AG04450 (cell line): ENCODE measurements at places on chromosomes 7 and 10.
A peak's percentile ranks its signal among the peaks of the same experiment; 100 is the strongest.

- DNase-seq: no peak
These were observed 438 bp downstream of the ARID5B start for GRCh38 chr10:61901829-61902444.

GRCh38 chr7:44185729-44186128 is 3.5 kb downstream of the GCK start:
- no peak for DNase-seq

- no peak for DNase-seq
These were observed 20.7 kb downstream of the VSTM4 start for GRCh38 chr10:49094646-49095045.

GRCh38 chr7:317643-318405 is 27.9 kb downstream of the FOXL3 start:
- no peak for DNase-seq

DNA sequence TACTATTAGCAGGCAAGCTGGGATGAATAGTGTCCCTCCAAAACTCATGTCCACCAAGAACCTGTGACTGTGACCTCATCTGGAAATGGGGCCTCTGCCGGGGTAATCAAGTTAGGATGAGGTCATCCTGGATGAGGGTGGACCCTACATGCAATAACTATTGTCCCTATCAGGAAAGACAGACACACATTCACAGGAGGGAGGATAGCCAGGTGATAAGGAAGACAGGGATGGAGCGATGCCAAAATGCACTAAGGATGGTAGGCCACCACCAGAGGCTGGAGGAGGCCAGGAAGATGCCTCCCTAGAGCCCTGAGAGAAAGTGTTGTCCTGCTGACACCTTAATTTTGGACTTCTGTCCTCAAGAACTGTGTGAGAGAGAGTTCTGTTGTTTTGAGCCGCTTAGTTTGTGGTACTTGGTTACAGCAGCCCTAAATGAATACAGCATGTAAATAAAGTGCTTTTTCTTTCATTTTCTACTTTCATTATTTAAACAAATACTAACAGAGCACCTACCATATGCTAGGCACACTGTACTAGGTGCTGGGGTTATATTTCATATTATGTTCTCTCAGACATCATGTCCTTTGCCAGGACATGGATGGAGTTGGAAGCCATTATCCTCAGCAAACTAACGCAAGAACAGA is 111.9 kb downstream of the USP6NL start:
- no peak for DNase-seq

GRCh38 chr10:72012796-72013195 is 48.6 kb downstream of the CHST3 start:
- no peak for DNase-seq

GRCh38 chr7:90613088-90613498 is 17.0 kb downstream of the CDK14 start:
- DNase-seq: no peak

DNA sequence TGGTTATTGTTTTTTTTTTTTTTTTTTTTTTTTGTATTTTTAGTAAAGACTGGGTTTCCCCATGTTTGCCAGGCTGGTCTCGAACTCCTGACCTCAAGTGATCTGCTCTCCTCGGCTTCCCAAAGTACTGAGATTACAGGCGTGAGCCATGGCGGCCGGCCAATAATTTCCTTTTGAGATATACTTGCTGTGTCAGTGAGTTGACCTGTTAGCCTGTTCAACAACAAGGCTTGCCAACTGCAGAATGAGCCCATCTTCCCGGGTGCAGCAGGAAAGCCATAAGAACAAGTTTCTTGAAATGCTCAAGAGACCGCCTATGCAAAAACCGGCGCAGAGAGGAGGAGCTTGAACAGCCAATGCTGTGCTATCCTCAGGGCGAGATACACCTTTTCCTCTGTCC is 112.5 kb downstream of the PRPF18 start:
- DNase-seq: no peak

DNA sequence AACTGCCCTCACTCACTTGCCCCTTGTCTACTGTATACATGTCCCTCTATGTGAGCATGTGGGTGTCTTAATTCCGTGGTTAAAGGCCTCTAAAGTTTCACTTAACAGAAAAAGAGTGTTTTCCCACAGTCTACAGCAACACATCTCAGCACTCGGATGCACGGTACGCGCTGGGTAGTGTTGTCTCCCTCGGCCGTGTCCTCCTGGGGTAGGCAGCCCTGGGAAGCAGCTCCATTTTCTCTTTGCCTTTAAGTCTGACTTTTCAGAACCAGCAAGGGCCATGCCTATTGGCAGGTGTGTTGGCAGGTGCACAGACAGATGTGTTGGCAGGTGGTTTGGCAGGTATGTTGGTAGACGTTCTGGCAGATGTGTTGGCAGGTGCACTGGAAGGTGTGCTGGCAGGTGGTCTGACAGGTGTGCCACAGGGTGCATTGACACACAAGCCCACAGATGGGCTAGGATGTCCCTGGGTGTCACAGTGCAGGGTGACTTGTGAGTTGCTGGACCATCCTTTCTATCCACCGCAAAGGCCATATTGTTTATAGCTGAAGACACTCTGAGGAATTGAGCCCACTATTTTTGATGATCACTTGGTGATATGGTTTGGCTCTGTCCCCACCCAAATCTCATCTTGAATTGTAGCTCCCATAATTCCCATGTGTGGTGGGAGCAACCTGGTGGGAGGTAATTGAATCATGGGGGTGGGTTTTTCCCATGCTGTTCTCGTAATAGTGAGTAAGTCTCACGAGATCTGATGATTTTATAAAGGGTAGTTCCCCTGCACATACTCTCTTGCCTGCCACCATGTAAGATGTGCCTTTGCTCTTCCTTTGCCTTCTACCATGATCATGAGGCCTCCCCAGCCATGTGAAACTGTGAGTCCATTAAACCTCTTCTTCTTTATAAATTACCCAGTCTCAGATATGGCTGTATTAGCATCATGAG is 296.9 kb downstream of the TNS3 start:
- DNase-seq: no peak

GRCh38 chr7:15515252-15515651 is 46.6 kb downstream of the AGMO start:
- no peak for DNase-seq

GRCh38 chr10:48806342-48806741 is 121.7 kb downstream of the WDFY4 start:
- no peak for DNase-seq

- no peak for DNase-seq
These were observed 186.4 kb downstream of the LRRC4 start for GRCh38 chr7:127844707-127845331.

DNA sequence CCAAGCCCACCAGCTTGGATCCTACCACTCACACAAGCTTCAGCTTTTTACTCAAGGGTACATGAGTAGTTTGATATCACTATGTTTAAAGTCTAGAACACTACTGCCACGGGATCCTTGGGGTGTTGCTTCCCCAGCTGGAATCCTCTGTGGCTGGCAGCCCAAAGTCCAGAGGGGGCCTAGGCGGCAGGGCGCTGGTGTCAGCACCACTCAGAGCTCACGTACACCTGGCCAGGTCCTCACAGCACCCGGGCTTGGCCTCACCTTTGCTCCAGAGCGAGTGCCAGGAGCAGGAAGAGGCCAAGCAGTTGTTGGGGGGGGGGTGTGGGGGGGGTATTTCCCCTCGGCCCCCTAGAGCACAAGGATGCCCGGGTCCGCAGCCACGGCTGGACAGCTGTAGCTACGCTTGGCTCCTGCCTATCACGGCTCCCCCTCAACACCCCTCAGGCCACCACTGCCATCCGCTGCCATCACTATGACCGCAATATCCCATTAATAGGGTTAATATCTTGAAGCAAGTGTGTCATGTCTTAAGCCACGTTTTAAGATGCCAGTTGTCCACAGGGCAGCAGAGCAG is 17.0 kb downstream of the ZDHHC6 start:
- no peak for DNase-seq

- DNase-seq: no peak
These were observed 32.1 kb downstream of the BAZ1B start for GRCh38 chr7:73489976-73490375.

GRCh38 chr7:70017357-70017756 is 419.1 kb downstream of the AUTS2 start:
- DNase-seq: no peak

DNA sequence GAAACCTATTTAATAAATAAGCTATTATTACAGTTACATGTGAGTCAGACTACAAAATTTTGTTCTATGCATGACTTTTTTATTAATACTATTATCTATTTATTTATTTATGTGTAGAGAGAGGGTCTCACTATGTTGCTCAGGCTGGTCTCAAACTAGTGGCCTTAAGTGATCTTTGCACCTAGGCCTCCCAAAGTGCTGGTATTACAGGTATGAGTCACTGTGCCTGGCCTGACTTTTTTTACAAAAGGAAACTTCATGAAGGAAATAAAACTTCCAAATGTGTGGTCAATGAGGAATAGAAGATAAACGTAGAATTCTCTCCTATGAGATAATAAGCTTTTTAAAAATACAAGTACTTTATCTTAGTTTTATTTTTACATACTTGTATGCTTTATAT is 19.0 kb downstream of the COL28A1 start:
- DNase-seq: no peak

- DNase-seq: no peak
These were observed 68.9 kb downstream of the C10orf143 start for GRCh38 chr10:130041451-130042371.

- no peak for DNase-seq
These were observed 219.0 kb downstream of the DIP2C start for GRCh38 chr10:470339-471003.

GRCh38 chr10:93410697-93411348 is 71.3 kb downstream of the MYOF start:
- no peak for DNase-seq

DNA sequence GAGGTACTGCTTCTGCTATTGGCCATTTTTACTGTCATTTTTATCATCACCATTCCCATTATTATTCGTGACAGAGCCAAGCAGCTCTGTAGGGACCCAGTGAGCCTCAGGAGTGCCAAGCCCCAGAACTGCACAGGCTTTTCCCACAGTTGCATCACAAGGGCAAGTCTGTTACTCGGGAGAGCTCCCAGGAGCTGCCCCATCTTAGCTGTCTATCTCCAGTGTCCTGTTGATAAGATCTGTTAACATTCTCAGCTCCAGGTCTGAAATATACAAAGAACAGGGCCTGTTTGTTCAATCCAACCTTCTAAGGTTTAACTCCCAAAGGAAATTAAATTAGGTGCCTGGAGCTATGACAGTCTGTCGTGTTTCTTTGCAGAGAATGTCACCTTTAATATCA is 20.2 kb upstream of the TRIM8 start:
- DNase-seq: no peak

DNA sequence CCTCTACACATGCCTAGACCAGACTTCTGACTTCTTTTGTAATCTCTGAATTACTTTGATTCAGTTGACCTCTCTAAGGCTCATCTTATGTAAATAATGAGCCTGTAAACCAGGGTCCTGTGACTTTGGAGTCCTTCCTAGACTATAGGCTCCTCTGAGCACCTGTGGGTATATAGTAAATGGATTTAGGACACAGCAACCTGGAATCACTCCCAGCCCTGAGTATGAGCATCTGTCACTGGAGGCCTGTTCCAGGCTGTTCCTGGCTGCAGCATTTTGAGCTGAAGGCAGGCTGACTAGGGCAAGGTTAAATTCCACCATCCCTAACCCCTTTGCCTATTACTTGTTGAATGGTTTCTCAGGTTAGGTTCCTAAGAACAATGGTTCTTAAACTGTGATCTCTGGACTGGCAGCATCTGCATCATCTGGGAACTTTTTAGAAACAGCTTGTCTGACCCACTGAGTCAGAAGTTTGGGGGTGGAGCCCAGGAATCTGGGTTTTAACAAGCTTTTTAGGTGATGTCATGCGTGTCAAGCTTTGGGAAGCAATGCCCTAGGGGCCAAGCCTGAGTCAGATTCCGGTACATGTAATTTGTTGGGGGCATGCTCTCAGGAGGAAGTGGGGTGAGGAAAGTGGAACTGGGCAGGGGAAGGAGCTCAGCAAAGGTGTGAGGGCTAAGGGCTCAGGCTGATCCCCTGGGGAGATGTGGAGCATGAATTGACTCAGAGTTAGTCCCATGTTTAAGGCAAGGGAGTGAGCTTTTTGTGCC is 28.2 kb downstream of the MINDY4 start:
- peak; percentile 75 for DNase-seq

DNA sequence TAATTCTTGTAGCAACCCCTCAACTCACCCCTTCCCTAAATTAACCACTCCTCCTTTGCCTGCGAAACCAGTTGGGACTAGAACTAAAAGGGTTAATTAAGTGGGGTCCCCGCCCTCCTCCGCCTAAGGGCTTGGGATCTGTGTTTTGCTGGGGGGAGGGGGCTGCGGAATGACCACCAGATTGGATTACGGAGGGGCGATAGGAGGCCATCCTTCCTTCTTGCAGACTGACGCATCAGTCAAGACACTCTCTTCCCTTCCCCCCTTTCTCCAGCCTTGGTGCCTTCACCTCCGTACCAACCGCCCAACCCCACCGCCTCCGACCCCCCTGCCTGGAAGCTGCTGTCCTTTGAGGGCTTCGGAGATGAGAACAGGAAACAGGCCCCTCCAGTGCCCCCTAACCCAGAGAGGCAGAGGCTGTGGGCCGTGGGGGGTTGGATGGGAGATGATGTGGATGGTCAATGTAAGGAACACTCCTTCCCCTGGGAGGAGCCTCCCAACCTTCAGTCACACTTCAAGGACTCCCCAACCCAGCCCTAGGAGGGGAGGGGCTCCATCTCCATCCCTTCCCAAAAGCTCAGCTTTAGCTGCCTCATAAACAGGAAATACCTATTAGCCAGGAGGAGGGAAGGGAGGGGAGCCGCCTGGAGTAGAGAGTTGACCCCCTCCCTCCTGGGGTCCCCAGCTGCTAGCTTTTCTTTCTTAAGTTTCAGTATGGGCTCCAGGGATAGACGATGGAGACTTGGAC is 997 bp upstream of the LDB1 start:
- DNase-seq: peak; percentile 84

GRCh38 chr10:43944381-43945093 is 295.9 kb upstream of the ZNF32 start:
- no peak for DNase-seq

GRCh38 chr7:99762680-99763327 is 21.2 kb downstream of the CYP3A4 start:
- DNase-seq: peak; percentile 7

DNA sequence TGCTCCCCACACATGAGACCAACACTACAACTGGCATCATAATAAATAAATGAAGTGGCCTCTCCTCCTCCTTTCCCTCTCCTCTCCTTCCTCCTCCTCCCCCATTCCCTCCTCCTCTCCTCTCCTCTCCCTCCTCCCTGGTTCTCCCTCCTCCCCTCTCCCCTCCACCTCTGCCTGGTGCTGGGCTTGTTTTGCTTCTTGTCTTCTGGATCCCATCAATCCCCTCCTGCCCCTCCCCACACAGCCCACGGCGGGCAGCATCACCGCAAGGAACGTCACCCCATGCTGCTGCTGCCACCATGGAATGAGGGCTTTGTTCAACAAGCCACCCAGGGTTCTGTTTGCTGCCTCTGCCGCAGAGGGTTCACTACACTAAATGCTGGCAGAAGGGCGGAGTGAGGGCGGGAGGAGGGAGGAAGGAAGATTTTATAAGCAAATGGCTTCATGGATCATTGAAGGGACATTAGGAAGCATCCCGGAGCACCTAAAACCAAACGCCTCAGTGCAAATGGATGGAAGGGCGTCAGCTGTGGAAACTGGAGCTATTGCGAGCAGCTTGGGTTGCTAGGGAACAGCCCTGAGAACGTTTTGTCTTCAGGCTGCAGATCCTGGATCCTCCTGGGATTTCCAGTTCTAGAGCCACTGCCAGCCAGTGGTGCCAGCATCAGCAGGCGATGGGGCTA is 379.7 kb upstream of the ZMIZ1 start:
- no peak for DNase-seq

GRCh38 chr10:29140151-29140550 is 148.7 kb upstream of the LYZL1 start:
- no peak for DNase-seq

GRCh38 chr7:18126281-18126680 is 98.6 kb upstream of the PRPS1L1 start:
- DNase-seq: no peak
